ENCODE measurements at places on chromosomes 7 and 10.

- no peak for DNase-seq
Measured at GRCh38 chr10:121070275-121071070, 219.3 kb downstream of the WDR11 start.

DNA sequence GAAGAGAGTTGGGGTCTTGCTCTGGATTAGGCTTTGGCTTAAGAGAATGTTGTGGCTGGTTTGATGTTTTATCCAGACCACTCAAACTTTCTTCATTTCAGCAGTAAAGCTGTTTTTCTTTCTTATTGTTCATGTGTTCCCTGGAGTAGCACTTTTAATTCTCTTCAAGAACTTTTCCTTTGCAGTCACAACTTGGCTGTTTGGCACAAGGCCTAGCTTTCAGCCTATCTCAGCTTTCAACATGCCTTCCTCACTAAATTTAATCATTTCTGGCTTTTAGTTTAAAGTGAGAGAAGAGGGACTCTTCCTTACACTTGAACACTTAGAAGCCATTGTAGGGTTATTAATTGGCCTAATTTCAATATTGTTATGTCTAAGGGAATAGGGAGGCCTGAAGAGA is 18.1 kb downstream of the CCDC126 start:
- DNase-seq: no peak

DNA sequence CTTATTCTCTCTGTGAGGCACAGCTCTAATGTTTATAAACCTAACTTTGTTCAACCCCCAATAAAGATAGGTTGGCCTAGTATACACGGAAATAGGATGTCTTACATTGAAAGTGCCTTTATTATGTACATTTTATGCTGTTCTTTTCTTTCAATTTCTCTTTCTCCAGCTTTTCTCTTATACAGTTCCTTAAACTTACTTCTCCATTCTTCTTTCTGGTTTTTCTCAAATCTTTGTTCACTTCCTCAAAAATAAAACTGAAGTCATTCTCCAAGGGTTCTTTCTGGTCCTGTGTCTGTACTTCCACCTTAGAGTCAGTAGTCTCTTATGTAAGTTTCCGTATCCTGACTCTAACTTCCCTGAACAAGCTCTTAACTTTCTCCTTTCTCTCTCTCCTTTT is 29.2 kb upstream of the NAMPT start:
- no peak for DNase-seq

GRCh38 chr10:483261-483660 is 206.2 kb downstream of the DIP2C start:
- DNase-seq: no peak

DNA sequence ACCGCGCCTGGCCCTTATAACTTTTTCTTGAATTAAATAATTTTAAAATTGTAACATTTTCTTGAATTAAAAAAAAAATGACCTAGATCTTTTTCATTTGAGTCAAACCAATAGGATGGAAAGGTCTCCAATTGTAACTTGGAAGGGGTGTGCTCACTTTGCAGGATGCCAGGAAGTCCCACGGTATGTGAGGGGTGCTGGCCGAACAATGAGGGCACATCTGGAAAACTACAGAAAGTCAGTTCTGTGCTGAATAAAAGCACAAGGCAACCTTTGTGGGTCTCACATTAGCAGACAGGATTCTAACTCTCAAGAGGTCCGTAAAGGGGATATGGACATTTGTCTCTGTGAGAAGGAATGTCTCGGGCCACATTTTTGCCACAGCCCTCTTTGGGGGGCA is 52.8 kb upstream of the PDLIM1 start:
- no peak for DNase-seq

DNA sequence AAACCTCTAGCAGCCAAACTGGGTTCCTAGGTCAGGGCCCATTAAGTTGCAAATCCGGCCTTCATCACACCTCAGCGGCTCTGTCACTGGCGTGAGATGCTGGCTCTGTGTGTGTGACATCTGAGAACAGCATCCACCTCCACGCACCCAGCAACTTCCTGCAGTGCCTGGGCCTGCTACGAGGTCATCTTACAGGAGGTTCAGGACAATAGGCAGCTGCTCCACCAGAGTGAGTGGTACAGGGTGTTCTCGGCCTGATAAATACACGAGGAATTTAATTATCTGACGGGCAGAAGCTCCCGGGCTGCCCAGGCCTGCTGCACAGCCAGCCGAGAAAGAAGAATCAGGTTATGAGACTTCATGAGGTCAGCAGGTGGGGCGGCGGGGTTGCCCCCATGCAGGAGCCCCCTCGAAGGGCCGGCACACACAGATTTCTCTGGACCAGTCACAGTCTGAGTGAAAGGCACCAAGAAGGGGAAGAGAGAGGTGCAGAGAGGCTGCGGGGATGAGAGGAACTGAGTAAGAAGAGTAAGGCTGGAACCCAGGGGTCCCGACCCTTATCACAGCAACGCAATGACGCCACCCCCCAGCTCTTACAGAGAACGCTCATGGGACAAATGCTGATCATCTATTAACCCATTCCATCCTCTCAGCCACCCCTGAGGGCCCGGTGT is 49.3 kb downstream of the CALML3 start:
- no peak for DNase-seq

- DNase-seq: no peak
Measured at GRCh38 chr7:83782628-83783027, 133.7 kb upstream of the SEMA3E start.

Data from CD4-positive, CD25-positive, alpha-beta regulatory T cell (primary cell).